Bronchial epithelial cell (primary cell): ENCODE measurements at places on chromosomes 12 and 14. TPM values are rescaled to one million over a fixed set of nuclear protein-coding genes. Genes with fewer than 3 reads are reported as not detected.

Gene DIO3
- not detected in 2 replicates for total RNA-seq

Gene STYK1
- total RNA-seq, result 0.53 and 6.8 TPM in 2 replicates

Gene ABCD4
- 13.2 and 14.0 TPM in 2 replicates for total RNA-seq

Gene GPN3
- 16.6 and 19.7 TPM in 2 replicates for total RNA-seq

Gene TCTN1
- total RNA-seq, result 4.5 and 8.1 TPM in 2 replicates

Gene CCDC197
- not detected in 2 replicates for total RNA-seq

Gene MAP3K12
- total RNA-seq, result 2.0 and 3.9 TPM in 2 replicates

Gene BDKRB1
- total RNA-seq, result 1.0 and 1.1 TPM in 2 replicates

Gene NR1H4
- total RNA-seq, result not detected in 2 replicates

Gene CFAP54
- 0.26 TPM in 2 replicates for total RNA-seq

Gene CCDC177
- total RNA-seq, result not detected in 2 replicates

Gene PABPN1
- total RNA-seq, result 114 and 134 TPM in 2 replicates

Gene INTS13
- total RNA-seq, result 19.7 and 24.5 TPM in 2 replicates

Gene ACOT6
- total RNA-seq, result not detected in 2 replicates

Gene CCDC175
- total RNA-seq, result not detected in 2 replicates

Gene RPS26
- total RNA-seq, result 32.8 and 201 TPM in 2 replicates

Gene C12orf42
- not detected in 2 replicates for total RNA-seq

Gene SIX6
- not detected in 2 replicates for total RNA-seq

Gene KRT83
- total RNA-seq, result 0.13 TPM in 1 of 2 replicates, not detected in the other

Gene IFNG-AS1
- not detected in 2 replicates for total RNA-seq

Gene GPATCH2L
- total RNA-seq, result 59.5 and 64.0 TPM in 2 replicates

Gene INSM2
- total RNA-seq, result not detected in 2 replicates

Gene ACTN1
- 118 and 165 TPM in 2 replicates for total RNA-seq

Gene EFS
- 2.4 and 5.4 TPM in 2 replicates for total RNA-seq

Gene PLA2G1B
- not detected in 2 replicates for total RNA-seq

Gene GDF11
- 0.13 and 0.26 TPM in 2 replicates for total RNA-seq

Gene ACSS3
- total RNA-seq, result 0.26 and 1.1 TPM in 2 replicates

Gene MUCL1
- not detected in 2 replicates for total RNA-seq

Gene PIANP
- not detected in 2 replicates for total RNA-seq

Gene EVL
- total RNA-seq, result 6.1 and 6.4 TPM in 2 replicates

Gene SYNDIG1L
- under 0.01 TPM in 1 of 2 replicates, not detected in the other for total RNA-seq

Gene KIF5A
- under 0.01 and 0.26 TPM in 2 replicates for total RNA-seq

Gene MSRB3
- total RNA-seq, result 1.6 and 4.2 TPM in 2 replicates
